Stimulated activated CD4-positive, alpha-beta T cell treated with anti-CD3 and anti-CD28 coated beads, Interleukin-12 subunit alpha, Interleukin-12 subunit beta, amount 100 ng/mL, for 4 hours (primary cell): ENCODE measurements at places on chromosomes 5 and 9.
A peak's percentile ranks its signal among the peaks of the same experiment; 100 is the strongest.

- DNase-seq: peak; percentile 34
Measured at GRCh38 chr5:158812408-158812807, 287.3 kb downstream of the EBF1 start.

DNA sequence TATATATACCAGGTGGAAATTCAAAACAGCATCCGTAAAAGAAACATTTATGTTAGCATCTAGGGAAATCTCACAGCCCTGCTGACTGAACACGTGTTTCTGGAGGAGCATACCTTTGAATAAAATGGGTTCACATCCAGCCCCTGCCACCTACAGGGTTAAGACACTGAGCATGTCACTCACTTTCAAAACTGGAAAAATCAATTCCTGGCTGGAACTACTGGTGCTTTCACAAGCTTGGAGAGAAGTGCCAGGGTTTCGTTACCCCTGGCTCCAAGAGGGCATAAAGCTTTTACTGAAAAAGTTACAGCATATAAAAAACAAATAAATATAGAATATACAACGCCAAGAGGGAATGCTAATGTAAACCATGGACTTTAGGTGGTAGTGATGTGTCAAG is 48.0 kb downstream of the SERINC5 start:
- no peak for DNase-seq

GRCh38 chr9:4579001-4579400 is 83.1 kb upstream of the PLPP6 start:
- no peak for DNase-seq

DNA sequence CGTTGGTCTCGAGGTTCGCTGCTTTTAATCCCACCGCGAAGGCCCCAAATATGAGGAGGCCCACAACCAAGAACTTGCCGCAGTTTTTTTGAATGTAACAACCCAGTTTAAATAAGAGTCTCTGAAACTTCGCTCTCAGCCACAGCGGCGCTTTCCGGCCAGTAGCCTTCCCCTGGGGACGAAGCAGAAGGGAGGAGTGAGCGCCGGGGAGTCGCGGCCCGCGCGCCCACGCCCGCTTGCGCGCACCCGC is 10.4 kb downstream of the PTCH1 start:
- DNase-seq: peak; percentile 7

DNA sequence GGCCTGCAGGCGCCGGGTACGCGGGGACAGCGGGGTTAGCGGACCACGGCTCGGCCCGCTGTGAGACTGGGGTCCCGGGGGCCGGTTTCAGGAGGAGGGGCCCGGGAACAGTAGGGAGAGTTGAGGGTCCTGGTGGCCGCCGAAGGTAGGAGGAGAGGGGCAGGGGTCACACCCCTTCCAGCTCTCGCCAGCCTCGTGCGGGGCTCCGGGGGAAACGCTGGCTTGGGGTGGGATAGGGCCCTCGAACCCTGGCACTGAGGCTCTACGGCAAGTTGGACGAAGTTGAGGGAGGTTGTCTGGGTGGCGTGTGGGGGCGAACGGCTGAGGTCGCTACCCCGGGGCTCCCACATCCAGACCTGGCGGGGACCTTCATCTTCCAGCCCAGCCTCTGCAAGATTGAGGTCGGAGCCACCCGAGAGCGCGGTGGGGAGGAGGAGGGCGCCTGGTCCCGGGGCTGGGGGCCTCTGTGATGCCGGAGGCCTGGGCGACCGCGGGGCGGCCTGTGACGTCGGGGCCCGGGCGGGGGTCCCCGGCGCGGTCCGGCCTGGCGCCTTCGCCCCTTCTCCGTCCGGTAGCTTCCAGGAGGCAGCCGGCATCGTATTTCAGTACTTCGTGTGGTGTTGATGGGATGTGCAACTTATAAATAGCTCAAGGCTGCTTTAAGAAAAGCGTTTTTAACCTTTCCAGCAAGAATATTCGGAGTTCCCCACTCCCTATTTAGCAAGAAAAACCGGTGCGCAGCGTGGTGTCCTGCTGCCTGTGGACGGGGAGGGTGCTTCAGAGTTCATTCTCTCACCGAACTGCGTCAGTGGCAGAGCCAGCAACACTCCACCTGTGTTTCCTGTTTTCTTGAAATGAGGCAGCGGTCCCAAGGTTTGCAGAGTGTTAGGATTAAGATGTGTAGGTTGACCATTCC is 902 bp downstream of the HABP4 start:
- peak; percentile 21 for DNase-seq

DNA sequence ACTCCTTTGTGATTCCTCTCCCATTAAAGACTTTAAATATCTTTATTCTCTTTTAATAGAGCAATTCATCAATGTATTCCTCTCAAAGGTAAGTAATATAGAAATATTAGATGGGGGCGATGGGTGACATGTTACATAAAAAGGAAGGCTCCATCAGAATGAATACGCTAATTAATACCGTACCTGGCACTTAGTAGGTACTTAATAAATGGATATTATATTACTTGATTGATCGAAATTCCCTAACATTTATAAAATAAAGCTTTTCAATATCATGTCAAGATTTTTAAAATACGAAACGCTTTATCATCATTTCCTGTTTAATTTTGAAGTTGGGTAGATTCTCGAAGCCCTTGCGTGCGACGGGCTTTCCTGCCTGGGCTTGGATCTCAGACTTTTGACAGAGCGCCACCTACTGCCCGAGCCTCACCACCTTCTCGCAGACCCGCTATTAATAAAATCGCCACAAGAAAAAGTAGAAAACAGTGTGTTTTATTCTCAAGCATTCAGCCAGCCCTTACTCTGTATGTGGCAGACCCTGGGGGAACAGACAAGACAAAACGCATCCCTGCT is 99.4 kb downstream of the C5orf15 start:
- peak; percentile 80 for DNase-seq

DNA sequence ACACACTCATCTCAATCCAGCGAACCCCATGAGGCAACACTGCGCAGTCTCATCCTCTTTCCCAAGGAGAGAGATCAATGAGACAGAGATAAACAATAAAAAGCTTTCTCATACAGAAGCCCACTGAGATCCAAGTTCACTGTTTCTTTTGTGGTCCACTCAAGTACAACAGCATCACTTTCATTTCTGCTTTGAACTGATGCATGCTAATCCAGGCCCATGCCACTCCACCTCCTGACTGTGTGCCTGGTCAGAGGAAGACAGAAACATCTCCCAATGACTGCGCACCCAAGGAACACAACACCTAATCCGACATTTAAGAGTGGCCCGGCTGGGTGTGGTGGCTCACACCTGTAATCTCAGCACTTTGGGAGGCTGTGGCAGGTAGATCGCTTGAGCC is 104.0 kb downstream of the SERINC5 start:
- no peak for DNase-seq

DNA sequence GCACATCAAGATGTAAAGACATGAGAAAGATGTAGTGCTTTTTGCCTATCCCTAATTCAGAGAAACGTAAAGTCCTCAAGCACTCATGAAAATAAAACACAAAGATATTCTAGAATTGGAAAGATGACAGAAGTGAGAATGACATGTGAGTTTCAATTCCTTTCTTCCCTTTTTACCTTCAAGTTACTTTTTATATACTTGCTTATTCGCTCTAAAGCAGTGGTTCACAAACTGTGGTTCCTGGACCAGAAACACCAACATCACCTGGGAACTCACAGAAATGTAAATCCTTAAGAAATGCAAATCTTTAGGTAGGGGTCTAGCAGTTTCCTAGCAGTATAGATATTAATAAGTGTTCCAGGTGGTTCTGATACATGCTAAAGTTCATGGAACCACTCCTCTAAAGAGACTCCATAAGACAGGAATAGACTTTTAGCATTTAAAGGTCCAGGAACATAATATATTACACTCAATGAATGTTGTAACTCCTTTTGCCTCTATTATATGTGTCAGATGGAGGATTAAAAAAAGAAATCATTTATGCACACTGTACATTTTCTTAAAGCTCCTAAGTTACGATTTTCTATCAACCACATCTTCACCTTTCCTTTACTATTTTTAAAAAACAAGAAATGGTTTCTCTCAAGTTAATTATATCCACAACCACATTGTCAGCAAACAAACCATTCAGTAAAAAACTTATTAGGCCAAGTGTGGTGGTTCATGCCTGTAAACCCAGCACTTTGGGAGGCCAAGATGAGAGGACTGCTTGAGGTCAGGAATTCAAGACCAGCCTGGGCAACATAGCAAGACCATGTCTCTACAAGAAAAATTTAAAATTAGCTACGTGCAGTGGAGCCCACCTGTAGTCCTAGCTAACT is 39.9 kb downstream of the ERP44 start:
- DNase-seq: no peak
